ENCODE measurements at places on chromosomes 7 and 10. TPM values are rescaled to one million over a fixed set of nuclear protein-coding genes. Genes with fewer than 3 reads are reported as not detected.

NME8 gene
- total RNA-seq = not detected

ADAM22 gene
- 0.52 TPM for total RNA-seq

LGI1 gene
- not detected for total RNA-seq

KLF6 gene
- total RNA-seq = 53.0 TPM

PRSS37 gene
- total RNA-seq = not detected

UTF1 gene
- total RNA-seq = not detected

Data from epithelial cell of alveolus of lung (primary cell).